Stimulated activated CD4-positive, alpha-beta T cell treated with anti-CD3 and anti-CD28 coated beads, Interleukin-12 subunit alpha, Interleukin-12 subunit beta, amount 100 ng/mL, for 24 hours (primary cell): ENCODE measurements at places on chromosomes 7 and 10.

DNA sequence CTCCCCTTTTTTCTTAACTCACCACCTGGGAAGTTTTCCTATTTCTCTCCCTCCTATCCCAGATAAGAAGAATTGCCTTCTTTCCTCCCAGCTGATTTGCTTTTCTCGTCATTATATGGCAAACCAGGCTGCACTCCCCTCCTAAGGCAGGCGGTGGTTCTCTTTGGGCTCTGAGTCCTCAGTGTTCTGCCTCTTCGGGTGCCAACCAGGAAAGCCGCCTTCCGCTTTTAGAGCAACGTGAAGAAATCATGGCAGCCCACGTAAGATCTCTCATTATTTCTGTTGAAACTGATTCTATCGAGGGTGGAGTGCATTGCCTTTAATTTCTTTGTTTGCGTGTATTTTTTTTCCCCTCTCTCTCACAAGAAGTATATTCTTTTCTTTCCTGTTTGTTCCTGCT is 141.9 kb downstream of the CUX1 start:
- no peak for DNase-seq

- DNase-seq: no peak
These were observed 728 bp downstream of the PARD3 start for GRCh38 chr10:34814223-34814912.

DNA sequence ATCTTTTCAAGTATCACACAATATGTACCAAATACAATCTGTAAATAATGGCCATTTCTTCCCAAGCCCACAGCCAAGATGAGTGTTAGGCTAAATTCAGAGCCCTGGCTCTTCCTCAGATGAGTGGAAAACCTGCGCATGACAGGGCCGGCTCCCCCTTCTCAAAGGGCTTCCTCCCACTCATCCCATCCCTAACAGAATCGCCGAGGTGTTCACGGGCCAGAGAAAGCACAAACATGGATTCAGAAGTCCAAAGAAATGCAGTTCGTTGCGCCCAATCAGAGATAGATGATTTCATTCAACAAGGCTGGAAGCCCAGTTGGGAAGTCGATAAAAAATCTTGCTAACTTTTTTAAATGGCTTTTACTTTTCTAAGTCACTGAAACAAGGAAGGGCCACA is 121.8 kb downstream of the UBE2H start:
- DNase-seq: no peak

DNA sequence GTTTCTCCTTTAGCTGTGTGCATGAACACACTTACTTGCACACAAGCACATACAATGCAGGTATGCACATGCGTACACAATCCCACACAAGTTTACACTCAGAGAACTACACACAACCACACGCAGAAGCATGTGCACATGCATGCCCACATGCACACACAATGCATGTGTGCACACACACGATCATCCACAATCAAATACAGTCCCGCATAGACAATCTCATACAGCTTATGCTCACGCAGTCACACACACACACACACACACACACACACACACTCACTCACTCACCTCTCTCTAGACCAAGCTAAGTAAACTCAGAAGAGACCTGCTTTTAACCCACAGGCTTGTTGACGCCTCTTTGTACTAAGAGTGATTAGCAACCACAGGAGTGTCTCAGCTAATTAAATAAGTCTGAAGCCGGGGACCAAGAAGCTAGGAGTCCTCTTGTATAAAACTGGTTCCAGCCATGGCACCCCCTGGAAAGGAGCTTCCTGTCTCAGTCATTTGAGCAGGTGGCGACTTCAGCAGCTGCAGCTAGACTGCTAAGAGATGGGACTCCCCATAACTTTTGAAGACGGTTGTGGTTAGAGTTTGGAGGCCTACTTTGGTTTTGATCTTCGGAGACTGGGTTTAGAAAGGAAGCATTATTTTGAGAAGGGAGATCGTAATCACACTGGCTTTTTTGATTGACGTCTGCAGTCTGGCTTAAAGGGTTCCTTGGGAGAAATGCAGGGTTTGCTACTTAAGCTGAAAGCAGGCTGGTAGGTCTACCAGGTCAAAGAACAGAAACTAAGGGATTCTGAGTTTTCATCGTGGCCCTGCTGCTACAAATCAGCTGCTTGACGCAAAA is 82.3 kb upstream of the ADRB1 start:
- no peak for DNase-seq

DNA sequence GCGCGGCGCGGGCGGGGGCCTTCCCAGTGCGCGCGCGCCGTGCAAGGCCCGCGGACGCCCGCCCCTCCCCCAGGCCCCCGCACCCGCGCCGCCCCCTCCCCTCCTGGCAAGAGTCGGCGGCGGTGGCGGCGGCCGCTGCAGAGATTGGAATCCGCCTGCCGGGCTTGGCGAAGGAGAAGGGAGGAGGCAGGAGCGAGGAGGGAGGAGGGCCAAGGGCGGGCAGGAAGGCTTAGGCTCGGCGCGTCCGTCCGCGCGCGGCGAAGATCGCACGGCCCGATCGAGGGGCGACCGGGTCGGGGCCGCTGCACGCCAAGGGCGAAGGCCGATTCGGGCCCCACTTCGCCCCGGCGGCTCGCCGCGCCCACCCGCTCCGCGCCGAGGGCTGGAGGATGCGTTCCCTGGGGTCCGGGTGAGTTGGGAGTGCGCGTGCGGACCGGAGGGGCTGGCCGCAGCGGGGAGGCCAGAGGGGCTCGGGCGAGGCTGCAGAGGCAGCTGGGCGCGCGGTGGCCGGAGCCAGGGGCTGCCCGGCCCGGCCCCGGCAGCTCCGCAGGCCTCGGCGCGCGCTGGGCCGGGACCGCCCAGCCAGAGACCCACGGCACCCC is at the start of gene BMPR1A:
BMPR1A (plus strand) TSS at position 109 of the 602 bp plus-strand sequence. CDS start 119,400 bp downstream, outside the sequence.
- DNase-seq: no peak
